ENCODE measurements at places on chromosomes 2 and 18. TPM values are rescaled to one million over a fixed set of nuclear protein-coding genes. Genes with fewer than 3 reads are reported as not detected.

- no peak for DNase-seq
These were observed 52.8 kb downstream of the MOGAT1 start for GRCh38 chr2:222724208-222724607.

ZNF2 gene
- 3.0 TPM for total RNA-seq

VSNL1 gene
- total RNA-seq = not detected

GRCh38 chr2:15159751-15160177 lies 401.4 kb downstream of the NBAS start:
- DNase-seq = peak; percentile 8

DNA sequence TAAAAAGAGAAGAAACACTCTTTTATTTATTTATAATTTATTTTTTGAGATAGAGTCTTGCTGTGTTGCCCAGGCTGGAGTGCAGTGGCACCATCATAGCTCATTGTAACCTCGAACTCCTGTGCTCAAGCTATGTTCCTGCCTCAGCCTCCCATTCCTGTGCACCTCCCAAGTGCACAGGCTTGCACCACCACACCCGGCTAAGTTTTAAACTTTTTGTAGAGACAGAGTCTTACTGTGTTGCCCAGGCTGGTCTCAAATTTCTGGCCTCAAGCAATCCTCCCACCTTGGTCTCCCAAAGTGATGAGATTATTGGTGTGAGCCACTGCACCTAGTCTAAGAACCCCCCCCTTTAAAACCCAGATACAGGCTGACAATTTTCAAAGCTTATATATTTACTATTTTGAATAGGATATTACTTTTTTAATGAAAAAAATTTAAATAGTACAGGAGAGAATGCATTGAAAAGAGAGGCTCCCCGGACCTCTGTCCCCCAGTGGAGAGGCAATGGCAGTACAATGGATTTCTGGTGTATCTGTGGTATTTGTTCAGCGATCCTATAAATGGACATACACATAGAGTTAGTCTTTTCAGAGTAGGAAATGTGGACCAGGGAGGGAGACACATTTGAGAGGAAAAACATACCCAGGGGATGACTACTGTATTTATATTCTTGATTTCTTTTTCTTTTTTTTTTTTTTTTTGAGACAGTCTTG lies 48.1 kb upstream of the CNOT11 start:
- DNase-seq = no peak

DNA sequence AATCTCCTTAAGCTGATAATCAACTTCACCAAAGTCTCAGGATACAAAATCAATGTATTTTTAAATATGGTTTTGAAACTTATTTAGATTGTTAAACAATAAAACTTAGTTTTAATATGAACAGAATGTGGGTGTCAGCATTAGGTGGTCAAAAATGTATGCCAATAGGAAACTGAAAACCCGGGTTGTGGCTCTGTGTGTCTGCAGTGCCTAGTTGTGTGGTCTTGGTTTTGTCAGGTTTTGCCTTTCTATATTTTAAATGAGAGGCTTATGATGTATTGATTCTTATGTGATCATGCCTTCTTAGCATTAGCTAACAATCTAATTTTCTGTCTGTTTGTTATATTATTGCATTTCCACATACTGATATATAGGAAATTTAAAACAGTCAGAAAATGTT lies 227.8 kb downstream of the ZNF407 start:
- DNase-seq = no peak

DNA sequence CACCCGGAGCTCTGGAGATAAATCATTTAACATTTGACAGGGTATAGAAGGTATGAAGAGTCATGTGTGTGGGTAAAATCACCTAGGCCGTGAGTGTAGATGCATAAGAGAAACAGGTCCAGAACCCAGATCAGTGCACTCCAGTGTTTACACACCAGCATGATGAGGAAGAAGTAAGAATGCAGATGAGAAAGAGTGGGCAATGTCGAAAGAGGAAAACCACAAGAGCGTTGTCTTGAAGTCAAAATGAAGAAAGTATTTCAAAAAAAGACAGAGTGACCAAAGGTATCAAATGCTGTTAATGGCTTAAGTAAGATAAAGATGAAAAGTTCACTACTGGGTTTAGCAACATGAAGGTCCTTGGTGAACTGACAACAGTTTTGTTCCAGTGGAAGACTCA lies 32.0 kb upstream of the PLB1 start:
- DNase-seq = no peak

DNA sequence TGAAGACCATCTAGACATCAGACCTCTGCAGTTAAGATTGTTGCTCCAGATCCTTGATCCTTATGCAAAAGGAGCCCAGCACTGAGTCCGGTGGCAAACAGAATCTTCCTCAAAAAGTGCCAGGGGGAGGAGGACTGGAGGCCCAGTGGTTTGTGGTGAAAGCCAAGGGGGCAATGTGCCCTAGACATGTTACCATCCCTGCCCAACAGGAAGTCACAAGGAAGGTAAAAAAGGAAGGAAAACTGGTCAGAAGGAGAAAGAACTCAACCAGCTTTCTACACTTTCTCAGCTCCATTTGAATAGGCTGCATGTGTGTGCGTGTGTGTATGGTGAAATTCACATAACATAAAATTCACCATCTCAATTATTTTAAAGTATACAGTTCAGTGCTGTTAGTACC lies 25.0 kb upstream of the KDM3A start:
- no peak for DNase-seq

DNA sequence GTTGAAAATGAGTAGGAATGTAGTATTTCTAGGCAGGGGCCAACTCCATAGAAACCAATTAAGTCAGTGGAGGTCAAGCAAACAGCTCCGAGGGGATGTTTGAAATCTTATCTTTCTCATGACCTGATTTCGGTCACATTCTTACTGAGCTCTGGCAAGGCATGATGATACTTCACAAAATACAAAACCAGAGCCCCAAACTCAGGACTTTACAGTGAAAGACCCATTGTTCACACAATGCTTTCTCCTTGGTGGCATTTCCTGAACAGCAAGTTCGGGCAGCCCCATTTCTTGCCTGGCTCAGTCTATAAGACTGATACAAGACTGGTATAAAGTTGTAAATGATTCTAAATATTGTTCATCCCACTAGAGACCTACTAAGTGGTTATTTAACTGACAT lies 53.3 kb downstream of the LAMA1 start:
- no peak for DNase-seq

DNA sequence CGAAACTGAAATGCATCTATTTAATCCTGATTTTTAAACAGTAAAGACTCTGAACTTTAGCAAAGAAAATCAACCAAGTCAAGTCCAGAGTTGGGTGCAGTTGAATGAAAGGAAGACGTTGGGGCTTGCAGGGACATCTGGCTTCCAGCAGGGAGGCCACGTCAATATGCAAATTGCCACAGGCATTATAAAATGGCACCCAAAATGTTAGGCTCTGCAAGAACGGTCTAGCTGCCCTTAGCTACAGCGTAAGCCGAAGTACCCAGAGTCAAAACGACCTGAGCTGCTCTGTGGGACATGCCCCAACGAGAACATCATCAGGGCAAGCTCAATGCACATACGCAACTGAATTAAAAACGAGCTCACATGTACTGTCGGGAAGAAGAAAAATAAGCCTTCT lies 30.7 kb downstream of the DOCK10 start:
- DNase-seq = no peak

DNA sequence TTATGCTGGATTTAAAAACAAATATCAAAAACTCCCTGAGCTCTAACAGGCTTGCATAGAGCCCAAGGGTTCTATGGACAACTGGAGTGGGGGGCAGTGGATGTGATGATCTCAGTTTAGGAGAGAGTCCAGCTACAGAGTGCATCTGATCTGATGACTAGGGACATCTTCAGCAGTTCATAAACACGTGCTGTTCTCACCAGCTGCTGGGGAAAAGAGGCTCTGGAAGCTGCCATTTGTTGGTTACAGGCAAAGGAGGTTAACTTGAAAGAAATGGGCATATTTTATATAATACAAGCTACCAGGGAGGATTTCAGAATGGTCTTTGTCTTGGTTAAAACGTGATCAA lies 36.0 kb upstream of the ZNF396 start:
- no peak for DNase-seq

GRCh38 chr2:10083692-10084211 lies 3.5 kb upstream of the CYS1 start:
- DNase-seq = no peak

DSC1 gene
- not detected for total RNA-seq

DNA sequence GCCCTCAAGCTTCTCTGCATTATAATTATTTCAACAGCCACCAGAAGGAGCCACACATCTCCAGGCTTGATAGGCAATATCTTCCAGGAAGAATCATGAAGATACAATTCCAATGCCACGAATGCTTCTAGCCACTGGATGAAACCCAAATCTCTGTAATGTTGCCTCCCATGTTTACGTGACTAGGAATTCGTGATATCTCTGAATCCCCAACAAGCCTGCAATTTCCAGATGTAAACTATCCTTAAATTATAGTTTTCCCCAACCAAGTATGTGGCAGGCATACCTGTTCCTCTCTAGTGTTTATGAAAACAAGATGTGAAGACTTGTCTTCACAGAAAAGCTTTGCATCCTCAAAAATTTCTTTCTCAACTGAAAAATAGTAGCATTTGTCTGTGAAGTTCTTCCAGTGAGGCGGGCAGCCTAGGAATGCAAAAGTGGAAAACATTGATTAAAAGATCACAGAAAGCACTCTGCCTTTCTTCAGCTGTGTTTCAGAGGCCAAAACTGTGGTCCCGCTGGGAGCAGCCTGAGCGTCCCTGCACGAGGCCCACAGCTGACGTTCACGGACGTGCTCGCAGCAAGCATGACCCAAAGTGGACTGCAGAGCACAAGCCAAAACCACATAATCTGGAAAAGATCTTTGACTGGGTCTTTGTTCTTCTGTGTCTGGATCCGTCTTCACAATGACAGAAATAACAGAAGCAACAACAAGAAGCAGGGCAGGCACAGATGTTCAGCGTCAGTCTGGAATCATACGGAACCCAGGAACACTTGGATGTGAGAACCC lies 65.1 kb upstream of the THOC1 start:
- no peak for DNase-seq

GRCh38 chr2:60046529-60046928 lies 506.9 kb downstream of the BCL11A start:
- DNase-seq = no peak

DNA sequence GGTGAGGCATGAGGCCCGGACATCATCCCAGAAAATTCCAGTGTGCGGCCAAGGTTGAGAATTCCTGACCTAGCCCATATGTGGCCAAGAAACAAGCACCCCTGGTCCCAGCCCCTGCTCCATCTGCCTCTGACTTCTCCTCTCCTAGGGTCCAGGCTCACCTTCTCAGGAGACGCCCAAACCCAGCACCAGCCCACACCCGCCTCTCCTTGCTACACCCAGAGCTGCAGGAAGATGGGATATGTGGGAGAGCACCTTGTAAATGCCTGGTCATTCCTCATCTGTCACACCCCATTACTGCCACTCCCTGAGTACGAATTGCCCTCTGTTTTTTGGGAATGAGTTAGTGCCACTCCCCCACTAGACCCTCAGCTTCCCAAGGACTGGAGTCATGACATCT lies 7.3 kb upstream of the ATP6V1B1 start:
- no peak for DNase-seq

- DNase-seq = peak; percentile 58
These were observed 20.6 kb downstream of the HTR2B start for GRCh38 chr2:231104115-231104713.

DNA sequence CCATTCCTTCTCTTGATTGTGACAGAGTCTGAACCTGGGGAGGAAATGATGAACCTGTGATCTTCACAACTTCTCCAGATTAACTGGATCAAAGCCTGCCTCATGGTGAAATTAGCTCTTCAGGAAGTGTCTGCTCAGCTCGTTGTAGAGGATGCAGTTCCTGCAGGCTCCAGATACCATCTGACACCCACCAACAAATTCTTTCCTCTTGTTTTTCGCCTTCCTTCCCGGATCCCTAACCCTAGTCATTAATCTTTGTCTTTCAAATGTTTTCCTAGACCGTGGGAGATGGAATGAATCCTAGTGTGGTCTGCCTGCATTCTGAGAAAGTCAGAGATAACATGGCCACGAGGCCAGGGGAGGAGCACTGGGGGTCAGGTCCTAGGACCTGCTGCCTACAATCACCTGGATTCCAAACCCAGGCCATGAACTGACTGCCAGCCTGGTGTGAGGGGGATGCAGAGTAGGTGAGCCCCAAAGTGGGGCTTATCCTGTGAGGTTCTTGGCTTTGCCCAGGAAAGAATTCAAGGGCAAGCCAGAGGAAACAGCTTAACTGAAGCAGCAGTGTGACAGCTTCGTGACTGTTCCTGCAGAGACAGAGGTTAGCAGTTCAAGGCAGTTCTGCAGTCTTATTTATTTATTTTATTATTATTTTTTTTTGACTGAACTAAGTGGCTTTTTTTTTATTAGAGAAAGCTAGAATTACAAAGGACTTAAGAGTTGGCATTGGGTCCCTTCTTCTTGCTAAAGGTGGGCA lies 67.8 kb downstream of the DIPK1C start:
- DNase-seq = no peak

TTN gene
- total RNA-seq = 6.9 TPM

ANTXR1 gene
- not detected for total RNA-seq

DNA sequence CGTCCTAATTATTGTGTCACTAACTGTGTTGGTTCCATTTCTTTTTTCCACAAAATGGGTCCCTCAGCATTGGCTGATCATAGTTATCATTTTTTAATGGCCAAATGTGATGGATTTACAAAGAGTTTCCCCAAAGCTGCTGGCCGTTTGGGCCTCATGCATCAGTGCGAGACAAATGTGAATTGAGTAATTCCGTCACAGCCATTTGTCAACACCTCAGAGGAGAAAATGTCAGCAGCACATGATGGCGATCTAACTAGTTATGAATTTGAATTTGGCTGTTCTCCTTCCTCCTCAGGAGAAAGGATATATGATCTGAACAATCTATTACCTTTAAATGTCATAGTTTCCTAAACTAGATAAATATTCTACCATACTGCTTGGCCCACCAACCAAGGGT lies 54.9 kb upstream of the SP3 start:
- no peak for DNase-seq

DNA sequence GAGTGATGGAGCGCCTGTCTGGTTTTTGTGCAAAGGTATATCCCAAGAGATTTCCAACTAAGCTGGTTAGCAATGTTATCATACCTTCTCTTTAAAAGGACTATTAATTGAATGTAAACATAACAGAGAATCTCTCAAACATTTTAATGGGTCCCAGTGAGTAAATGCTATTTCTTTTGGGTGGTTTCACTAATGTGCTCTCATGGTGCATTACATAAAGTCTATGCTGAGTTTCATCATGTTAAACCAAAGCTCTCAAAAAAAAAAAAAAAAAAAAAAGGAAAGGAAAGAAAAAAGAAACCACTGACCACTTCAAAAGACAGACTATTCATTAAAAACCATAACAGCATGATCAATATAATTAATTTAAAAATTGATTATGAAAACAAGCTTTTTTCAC lies 119.1 kb upstream of the SCN1A start:
- no peak for DNase-seq

GRCh38 chr2:175574069-175574468 lies 392.6 kb upstream of the ATP5MC3 start:
- no peak for DNase-seq

- DNase-seq = peak; percentile 50
These were observed 62.3 kb upstream of the GREB1L start for GRCh38 chr18:21179590-21180220.

ABCG5 gene
- total RNA-seq = not detected

DNA sequence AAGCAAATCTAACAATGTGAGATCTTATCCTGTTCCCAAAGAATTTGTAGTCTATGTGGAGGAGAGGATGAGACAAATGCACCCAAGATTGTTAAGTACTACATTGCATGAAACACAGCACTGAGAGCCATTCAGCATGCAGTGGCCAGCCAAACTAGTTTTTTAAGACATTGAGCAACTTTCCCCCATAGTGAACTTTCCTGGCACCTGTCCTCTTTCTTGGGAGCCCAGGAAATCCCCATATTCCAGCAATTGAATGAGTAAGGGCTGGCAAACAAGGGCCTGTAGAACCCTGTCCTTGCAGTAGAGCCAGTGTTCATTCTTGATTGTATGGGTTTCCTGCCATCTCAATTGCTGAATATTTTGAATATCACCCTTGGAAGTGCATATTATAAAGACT lies 58.8 kb upstream of the FIGN start:
- no peak for DNase-seq

Data from activated T-cell treated with anti-CD3 and anti-CD28 coated beads, Interleukin-2, amount 50 U/mL, for 72 hours (primary cell).